NCI-H187 treated with DMSO at 0.1 percent for 48 hours (cell line): ENCODE measurements at places on chromosomes 12 and 14.

GRCh38 chr14:93319958-93320357 lies 12.9 kb downstream of the BTBD7 start:
- no peak for DNase-seq

DNA sequence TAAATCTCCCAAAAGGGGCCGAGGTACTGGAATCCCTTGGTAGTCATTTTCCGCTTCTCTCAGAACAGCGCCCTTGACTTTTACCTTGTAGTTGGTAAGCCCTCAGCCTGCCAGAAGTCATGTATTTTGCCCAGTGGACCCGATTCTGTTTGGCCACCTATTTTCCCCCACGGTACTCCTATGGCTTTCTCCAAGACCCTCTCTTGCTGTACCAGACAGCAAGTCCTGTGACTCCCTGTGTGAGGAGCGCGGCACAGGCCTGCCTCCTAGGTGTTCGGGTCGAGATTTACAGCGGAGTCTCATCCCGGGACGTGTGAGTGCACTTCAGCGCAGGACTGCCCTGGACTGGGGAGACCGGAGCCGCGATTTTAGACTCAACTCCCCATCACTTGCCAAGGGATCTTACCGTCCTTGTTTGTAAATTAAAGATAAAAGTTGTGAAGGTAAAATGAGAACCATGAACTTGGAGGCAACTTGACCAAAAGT lies 1.1 kb upstream of the MBD6 start:
- no peak for DNase-seq

DNA sequence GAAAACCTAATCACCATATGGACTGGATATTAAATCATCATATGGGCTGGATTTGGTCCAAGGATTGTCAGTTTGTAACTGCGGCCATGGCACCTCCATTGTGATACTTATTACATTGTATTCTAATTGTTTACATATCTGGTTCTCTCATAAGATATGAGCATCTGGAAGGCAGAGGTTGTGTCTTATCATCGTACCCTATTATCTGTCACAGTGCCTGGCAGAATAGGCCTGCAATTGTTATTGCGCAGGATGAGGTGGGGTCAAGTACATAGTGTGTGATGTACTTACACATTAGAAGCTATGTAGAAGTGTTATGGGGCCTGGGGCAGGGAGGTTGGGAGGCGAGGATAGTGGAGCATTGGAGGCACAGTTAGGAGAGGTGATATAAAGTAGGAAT lies 4.7 kb downstream of the IFT43 start:
- DNase-seq = no peak

- DNase-seq = no peak
Measured at GRCh38 chr14:47555333-47555732, 120.1 kb downstream of the MDGA2 start.

- no peak for DNase-seq
Measured at GRCh38 chr12:63129927-63130326, 21.1 kb downstream of the AVPR1A start.

GRCh38 chr12:66925083-66925482 lies 246.2 kb upstream of the GRIP1 start:
- DNase-seq = no peak

GRCh38 chr12:103169-103981 lies 36.8 kb downstream of the IQSEC3 start:
- peak; percentile 86 for DNase-seq

GRCh38 chr12:27635349-27635972 lies 60.8 kb upstream of the REP15 start:
- DNase-seq = no peak

DNA sequence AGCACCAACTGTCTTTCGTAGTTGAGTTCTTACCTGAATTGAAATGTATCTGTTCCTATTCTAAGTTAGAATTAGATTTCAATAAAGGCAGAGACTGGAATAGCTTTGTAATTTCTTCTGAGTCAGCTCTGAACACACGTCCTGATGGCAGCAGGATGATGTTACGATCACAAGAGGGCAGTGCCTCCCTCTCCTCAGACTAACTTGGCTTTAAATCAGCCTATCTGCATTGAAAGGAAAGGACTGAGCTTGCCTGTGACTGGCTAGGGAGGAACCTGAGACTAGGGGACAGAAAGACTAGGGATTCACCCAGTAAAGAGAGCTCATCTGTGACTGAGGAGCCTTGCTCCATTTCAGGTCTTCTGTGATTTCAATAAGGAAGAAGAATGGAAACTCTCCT lies 323.7 kb upstream of the OR4E1 start:
- no peak for DNase-seq
